Activated T-helper 2 cell treated with anti-CD3 and anti-CD28 coated beads, Interferon-gamma antibody, Interleukin-2, Interleukin-4, amounts not matched to agents 10 μg/mL and 5 μg/mL and 100 μg/mL, durations not matched to agents 14 hours and 24 hours and 36 hours (primary cell): ENCODE measurements at places on chromosomes 5 and 9.

- peaks cover 43% of the 10 kb centered on the region for H3K4me1 ChIP-seq
- H3K27ac ChIP-seq = no peak overlapping the region
- no peak for DNase-seq
- no peaks in the 10 kb centered on the region for H3K27me3 ChIP-seq
Observed at GRCh38 chr5:140249536-140249935, 53.4 kb downstream of the PFDN1 start.

DNA sequence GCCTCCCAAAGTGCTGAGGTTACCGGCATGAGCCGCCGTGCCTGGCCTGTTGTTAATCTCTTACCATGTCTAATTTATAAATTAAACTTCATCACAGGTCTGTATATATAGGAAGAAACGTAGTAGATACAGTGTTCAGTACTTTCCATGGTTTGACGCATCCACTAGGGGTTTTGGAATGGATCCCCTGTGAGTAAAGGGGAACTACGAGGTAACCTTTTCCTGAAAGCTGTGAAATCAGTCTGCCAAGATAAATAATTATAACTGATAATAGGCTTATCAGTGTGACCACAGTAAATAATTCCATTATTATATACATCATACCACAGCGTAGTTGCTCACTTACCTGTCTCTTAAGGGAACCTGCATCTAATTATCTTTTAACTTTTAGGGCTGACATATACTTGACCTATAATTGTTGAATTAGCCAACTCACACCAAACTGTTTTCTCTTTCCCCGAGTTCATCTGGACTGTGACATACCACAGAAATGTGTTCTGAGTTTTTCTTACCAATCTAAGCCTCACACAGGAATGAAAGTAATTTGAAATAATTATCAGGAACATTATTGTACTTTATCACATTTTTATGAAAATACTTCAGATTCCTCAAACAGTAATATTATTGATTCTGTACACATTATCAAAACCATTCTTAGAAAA is 42.9 kb downstream of the DAPK1 start:
- no peaks in the 10 kb centered on the region for H3K27me3 ChIP-seq
- H3K27ac ChIP-seq = no peak overlapping the region
- H3K4me1 ChIP-seq = peaks cover 23% of the 10 kb centered on the region
- peaks cover 4% of the 10 kb centered on the region for H3K36me3 ChIP-seq
- DNase-seq = no peak

DNA sequence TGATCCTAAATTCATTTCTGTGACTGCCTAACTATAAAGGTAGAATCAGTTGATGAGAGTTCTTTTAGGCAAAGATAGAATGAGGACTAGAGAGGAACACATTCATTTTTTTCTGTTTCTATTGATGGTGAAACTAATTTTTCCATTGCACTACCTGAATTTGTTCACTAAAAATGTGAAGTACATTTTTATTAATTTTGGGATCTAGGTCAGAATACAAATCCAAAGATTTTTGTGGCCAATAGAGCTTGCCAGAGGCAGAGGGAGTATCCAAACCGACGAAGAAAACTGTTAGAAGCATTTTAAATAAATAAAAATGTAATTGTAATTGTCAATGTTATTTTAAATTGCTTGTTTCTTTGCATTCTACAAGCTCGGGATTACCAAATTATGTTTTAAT is 78.1 kb downstream of the MTREX start:
- H3K36me3 ChIP-seq = peaks cover 81% of the 10 kb centered on the region
- H3K27me3 ChIP-seq = no peaks in the 10 kb centered on the region
- peaks cover 21% of the 10 kb centered on the region for H3K4me1 ChIP-seq
- no peak overlapping the region for H3K27ac ChIP-seq
- no peak for DNase-seq

DNA sequence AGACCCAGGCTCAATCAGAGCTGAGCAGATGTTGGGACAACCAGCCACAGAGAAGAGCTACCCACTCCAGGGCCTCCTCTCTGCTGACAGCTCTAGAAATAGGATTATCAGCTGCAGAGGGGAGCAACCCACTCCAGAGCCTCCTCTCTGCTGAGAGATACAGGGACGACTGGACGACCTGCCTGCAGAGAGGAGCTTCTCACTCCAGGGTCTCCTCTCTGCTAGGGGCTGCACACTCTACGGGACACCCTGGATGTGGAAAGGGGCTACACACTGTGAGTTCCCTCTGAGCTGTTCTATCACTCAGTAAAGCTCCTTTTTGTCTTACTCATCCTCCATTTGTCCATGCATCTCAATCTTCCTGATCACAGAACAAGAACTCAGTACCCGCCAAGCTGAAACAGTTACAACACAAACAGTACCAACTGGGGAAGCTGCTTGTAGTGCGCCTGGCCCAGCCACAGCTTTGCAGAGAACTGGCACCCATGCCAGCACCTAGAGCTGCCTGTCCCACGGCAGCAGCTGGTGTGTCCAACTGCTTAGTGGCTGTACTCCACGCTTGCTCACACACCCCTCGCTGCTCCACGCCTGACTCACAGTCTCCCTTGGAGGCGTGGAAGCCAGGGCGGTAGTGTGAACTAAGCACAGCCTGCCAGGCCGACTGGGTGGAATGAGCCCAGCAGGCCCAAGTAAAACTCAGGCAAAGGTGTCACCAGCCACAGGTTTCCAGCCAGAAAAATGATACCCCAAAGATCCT is 56.8 kb downstream of the PRELID2 start:
- H3K4me1 ChIP-seq = no peaks in the 10 kb centered on the region
- no peak overlapping the region for H3K4me3 ChIP-seq
- H3K36me3 ChIP-seq = no peaks in the 10 kb centered on the region
- no peak for DNase-seq
- no peaks in the 10 kb centered on the region for H3K27me3 ChIP-seq
- no peak overlapping the region for H3K27ac ChIP-seq

- peaks cover 6% of the 10 kb centered on the region for H3K27me3 ChIP-seq
- H3K27ac ChIP-seq = no peak overlapping the region
- H3K4me1 ChIP-seq = no peaks in the 10 kb centered on the region
- no peak overlapping the region for H3K4me3 ChIP-seq
- no peaks in the 10 kb centered on the region for H3K36me3 ChIP-seq
- no peak for DNase-seq
Observed at GRCh38 chr5:94181895-94182294, 436.5 kb downstream of the KIAA0825 start.

DNA sequence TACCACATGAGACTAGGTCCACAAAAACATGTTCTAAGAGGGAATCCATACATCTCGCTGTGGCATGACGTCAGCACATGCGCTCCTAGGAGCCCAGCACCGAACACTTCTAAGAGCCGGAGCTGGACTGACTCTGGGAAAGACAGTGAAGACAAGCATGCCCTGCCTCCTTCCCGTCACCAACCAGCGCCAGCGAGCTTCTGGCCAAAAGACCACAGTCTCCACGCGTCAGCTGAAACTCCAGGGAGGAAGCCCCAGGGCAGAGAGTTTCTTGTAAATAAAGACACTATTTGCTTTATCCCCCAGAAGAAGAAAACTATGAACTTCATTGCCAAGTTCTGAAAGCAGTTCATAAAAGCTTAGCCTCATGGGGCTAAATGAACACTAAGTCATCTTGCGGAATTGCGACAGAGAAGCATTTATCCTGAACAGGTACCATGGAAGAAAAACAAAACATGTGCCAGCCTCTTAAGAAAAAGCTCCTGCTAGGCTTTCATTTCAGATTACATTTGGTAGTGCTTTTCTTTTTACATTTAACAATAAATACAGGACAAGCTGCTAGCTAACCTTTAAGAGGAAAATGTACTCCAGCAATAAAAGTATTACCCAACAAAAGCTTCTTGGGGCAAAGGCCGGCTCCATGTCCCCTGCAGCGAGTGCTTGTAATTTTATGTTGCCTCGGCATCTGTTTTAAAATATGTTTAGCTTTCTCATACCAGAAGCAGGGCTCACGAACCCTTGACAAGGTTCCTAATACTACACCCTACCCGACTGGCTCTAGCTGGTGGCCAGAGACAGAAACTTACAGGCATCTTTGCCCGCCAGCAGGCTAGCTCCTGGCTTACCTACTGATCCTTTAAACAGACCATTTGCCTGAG is 96.5 kb downstream of the PRRT1B start:
- H3K27me3 ChIP-seq = no peaks in the 10 kb centered on the region
- peak overlapping the region; percentile 100 for H3K27ac ChIP-seq
- H3K4me3 ChIP-seq = no peak overlapping the region

- no peak overlapping the region for H3K4me3 ChIP-seq
- H3K4me1 ChIP-seq = no peaks in the 10 kb centered on the region
- no peak overlapping the region for H3K27ac ChIP-seq
- H3K36me3 ChIP-seq = no peaks in the 10 kb centered on the region
- no peak for DNase-seq
- no peaks in the 10 kb centered on the region for H3K27me3 ChIP-seq
Observed at GRCh38 chr9:135252980-135253304, 165.5 kb downstream of the OLFM1 start.

DNA sequence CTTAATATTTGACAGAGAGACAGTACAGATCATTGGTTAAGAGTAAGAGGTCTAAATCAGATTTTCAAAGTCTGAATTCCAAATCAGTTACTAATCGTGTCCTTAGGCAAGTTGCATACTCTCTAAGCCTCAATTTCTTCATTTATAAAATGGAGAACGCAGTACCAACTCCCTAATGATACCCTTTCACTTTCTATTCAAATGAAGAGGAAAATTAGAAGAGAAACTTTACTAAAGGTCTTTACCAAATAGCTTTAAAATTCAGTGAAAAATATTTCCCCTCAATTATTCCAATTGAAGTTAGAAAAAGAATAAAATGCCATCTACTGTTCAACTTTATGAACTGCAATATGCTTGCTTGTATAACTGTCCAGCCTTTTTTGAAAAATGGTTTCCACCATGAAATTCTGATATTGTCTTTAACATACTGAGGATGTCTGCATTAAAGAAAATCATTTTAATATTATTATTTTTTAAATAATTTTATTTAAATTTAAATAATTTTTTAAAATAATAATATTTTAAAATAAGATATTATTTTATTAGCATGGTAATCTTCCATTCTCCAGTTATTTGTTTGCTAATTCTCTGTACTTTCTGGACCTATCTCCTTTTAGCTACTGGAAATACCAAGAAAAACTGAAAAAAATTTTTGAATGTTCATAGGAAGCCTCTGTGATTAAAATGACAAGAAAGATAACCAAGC is 36.0 kb downstream of the POC5 start:
- DNase-seq = no peak
- H3K27ac ChIP-seq = no peak overlapping the region
- no peak overlapping the region for H3K4me3 ChIP-seq
- no peaks in the 10 kb centered on the region for H3K27me3 ChIP-seq

DNA sequence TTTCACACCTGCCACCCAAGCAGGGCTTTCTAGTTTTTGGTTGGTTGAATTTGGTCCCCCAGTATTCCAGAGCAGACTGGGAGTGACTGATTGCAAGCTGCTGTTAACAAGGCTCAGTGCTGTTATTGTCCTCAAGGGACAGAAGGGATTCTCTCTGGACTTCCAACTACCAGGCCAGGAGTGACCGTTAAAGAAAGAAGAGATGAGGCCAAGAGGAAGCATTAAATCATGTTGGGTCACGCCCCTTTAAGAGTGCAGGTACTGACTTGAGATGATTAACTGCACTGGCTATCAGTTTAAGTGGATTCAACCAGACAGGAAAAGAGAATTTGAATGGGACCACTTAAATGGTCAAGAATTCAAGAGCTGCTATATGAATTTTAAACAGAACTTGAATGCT is 220.8 kb upstream of the PCSK5 start:
- no peaks in the 10 kb centered on the region for H3K36me3 ChIP-seq
- H3K27me3 ChIP-seq = no peaks in the 10 kb centered on the region
- no peak overlapping the region for H3K4me3 ChIP-seq
- H3K27ac ChIP-seq = no peak overlapping the region
- DNase-seq = no peak

- DNase-seq = no peak
- peaks cover 3% of the 10 kb centered on the region for H3K36me3 ChIP-seq
- peaks cover 3% of the 10 kb centered on the region for H3K27me3 ChIP-seq
- H3K4me1 ChIP-seq = no peaks in the 10 kb centered on the region
- H3K27ac ChIP-seq = no peak overlapping the region
Observed at GRCh38 chr5:60710362-60710761, 10.4 kb upstream of the DEPDC1B start.

DNA sequence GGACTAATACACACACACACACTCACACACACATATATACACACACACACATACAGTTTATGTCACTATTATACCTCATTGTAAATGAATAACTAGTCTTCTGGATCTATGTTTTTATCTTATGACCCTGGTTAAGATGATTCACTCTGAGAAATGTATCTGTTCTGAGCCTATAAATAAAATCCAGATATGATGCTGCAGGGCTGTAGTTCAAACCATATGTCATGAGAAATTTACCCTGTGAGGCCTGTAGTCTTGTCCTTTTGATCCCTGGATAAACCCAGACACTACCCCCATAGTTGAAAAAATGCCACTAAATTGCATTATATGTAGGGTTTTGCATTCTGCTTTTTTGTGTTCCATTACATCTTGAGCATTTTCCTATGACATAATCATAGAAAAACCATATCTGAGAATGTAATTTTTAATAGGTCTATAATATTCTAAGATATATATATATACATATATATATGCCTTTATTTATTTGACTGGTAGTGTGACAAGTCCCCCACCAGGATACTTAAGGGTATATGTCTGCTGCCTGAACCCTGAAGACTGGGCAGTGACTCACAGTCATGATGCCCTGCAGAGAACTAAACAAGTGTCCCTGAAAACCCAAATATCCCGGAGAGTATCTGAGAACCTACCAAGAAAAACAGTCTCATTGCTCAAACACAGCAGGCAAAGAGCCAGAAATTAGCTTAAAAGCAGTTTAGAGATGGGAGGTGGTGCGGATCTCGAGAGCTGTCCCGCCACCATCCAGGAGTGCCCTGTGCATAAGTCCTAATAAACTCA is 18.4 kb upstream of the ALDOB start:
- no peak for DNase-seq
- H3K4me3 ChIP-seq = no peak overlapping the region
- peaks cover 23% of the 10 kb centered on the region for H3K27me3 ChIP-seq
- no peaks in the 10 kb centered on the region for H3K36me3 ChIP-seq
- H3K27ac ChIP-seq = no peak overlapping the region

- H3K4me1 ChIP-seq = peaks cover 51% of the 10 kb centered on the region
- peaks cover 7% of the 10 kb centered on the region for H3K36me3 ChIP-seq
- no peaks in the 10 kb centered on the region for H3K27me3 ChIP-seq
Observed at GRCh38 chr5:160543395-160543794, 121.7 kb downstream of the PTTG1 start.

GRCh38 chr5:144156767-144157171 is 13.7 kb downstream of the YIPF5 start:
- H3K27me3 ChIP-seq = no peaks in the 10 kb centered on the region
- no peak overlapping the region for H3K4me3 ChIP-seq
- DNase-seq = no peak
- H3K27ac ChIP-seq = no peak overlapping the region
